NCI-H446 (cell line): ENCODE measurements at places on chromosomes 12 and 14.

GRCh38 chr12:119479121-119479561, 114.4 kb upstream of the TMEM233 start:
- DNase-seq, result peak; percentile 10

- no peak for DNase-seq
These were observed 1.3 kb downstream of the ASCL1 start for GRCh38 chr12:102958830-102959176.

DNA sequence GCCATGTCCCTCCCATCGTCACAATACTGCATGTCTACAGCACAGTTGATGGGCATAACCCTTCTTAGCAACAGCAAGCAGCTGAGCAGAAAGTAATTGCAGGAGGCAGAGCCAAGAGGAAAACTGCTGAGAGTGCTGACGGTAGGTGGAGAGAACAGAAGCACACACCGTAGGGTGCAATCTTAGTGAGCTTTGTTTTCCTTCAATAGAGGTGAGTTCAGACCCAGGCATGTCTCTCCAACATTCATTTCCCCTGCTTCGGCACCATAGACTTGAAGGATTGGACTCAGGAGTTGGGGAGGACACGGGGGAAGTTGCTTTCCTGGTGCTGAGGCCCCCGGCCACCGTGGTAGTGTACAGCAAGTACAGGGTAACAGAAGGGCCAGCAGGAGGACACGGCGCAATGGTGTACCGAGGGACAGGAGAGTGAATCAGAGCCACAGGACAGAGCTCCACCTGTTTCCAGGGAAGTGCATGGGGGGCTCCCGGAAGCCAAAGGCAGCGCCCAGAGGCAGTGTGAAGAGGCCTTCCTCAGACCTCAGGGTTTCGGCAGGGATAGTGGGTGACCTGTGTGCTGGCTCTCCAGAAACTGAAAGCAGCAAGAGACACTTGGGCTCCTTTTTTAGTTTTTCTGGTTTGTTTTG, 36.3 kb upstream of the SINHCAF start:
- DNase-seq, result no peak

DNA sequence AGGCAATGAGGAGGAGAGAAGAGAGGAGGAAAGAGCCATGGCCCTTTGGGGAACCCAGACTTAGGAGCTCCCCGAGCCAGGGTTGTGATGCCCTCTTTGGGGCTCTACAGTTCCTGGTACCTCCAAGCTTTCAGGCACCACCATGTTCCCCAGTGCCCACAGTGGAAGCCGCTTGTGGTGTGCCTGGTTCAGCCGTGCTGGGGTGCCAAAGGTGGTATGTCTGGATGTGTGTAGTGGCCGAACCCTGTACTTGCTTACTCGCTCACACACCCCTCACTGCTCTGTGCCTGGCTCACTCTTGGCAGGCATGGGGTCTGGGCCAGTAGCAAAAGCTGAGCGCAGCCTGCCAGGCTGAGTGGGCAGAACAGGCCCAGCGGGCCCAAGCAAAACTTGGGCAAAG, 210.7 kb downstream of the MON2 start:
- DNase-seq, result no peak

DNA sequence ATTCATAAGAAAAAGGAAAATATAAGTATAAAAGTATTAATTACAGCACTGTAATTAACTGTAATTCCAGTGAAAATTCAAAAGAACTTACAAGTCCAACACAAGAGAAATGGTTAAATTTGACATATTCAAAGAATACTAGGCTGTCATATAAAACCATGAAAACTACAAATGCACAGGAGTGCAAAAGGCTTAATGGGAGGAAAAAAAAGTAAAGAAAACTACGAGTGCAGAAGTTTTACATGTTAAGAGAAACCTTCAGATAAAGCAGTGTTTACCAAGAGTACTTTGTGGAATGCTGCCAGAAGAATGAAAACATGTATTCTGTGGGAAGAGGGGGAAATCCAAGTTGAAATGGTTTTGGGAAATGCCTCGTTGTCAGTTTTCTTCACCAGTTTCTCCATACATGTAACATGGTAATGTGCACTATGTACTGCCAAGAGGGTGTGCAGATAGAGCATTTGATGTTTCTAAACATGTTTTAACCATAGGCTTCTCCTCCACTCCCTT, 9.1 kb downstream of the HEATR5A start:
- no peak for DNase-seq

GRCh38 chr12:68612697-68613096, 2.0 kb downstream of the RAP1B start:
- no peak for DNase-seq

GRCh38 chr12:58368001-58368400, 426.6 kb downstream of the ATP23 start:
- no peak for DNase-seq

- DNase-seq, result no peak
These were observed 298.4 kb downstream of the SYT1 start for GRCh38 chr12:79162948-79163347.
